Testis (tissue), 5 donors: ENCODE measurements at places on chromosomes 13 and 19. TPM values are rescaled to one million over a fixed set of nuclear protein-coding genes. Genes with fewer than 3 reads are reported as not detected.

GRCh38 chr13:112576191-112576590, 11.8 kb downstream of the TUBGCP3 start:
- no peak overlapping the region for H3K4me3 ChIP-seq
- H3K27ac ChIP-seq: no peak overlapping the region
- H3K4me1 ChIP-seq: no peaks in the 10 kb centered on the region
- DNase-seq: no peak
- no peaks in the 10 kb centered on the region for H3K27me3 ChIP-seq
- H3K36me3 ChIP-seq: no peaks in the 10 kb centered on the region

DNA sequence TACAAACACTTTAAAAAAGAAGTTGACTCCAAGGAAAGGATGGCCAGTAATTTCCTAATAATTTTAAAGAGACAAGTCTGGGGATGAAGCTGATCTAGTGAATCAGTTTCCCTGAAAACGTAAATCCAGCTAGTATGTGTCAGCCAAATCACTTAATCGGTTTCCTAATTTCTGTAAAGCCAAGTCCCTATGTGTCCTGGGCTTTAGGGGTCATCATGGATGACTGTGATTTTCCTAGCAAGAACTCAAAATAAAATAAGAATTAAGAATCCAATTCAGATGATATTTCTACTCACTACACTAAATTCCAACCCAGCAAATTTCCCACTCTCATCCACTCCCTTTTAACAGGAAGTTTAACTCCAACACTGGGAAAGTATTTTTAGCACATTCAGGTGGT, 35.9 kb downstream of the ELF1 start:
- H3K36me3 ChIP-seq: no peaks in the 10 kb centered on the region
- H3K27ac ChIP-seq: peak overlapping the region; percentile 92
- peaks cover 45% of the 10 kb centered on the region for H3K4me1 ChIP-seq
- H3K27me3 ChIP-seq: no peaks in the 10 kb centered on the region
- H3K4me3 ChIP-seq: no peak overlapping the region

DNA sequence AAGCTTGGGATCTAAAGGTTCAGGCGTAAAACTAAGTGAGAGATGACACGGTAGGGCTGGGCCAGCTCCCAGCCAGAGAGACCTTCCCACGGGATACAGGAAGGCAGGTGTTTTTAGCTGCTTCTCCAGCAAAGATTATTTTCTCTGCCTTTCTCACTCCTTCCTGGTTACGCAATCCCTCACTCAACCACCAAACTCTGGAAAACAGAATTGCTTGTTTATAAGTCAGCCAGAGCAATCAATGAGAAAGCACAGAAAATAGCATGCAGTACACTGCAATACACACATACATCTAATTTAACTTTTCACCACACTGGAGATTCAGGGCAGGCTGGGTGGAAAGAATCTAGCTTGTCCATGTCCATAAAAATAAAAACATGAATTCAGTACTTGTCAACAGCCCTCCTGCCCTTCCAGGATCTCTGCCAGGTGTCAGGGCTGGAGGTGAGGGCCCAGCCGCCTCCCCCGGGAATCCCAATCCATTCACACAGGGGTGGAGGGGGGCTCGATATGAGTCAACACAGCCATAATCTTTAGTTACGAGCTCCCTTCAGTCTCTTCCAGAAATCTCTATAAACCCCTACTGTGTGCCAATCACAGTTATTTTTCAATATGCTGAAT, 12.2 kb downstream of the RHPN2 start:
- no peaks in the 10 kb centered on the region for H3K27me3 ChIP-seq
- no peak overlapping the region for H3K27ac ChIP-seq
- no peak overlapping the region for H3K4me3 ChIP-seq
- H3K36me3 ChIP-seq: no peaks in the 10 kb centered on the region
- no peaks in the 10 kb centered on the region for H3K4me1 ChIP-seq

- no peak for DNase-seq
- no peaks in the 10 kb centered on the region for H3K36me3 ChIP-seq
- peak overlapping the region; percentile 97 for H3K27ac ChIP-seq
- H3K4me3 ChIP-seq: peak overlapping the region; percentile 81
- no peaks in the 10 kb centered on the region for H3K27me3 ChIP-seq
- peaks cover 30% of the 10 kb centered on the region for H3K4me1 ChIP-seq
These were observed 1.1 kb downstream of the DHRS12 start for GRCh38 chr13:51802631-51803418.

DNA sequence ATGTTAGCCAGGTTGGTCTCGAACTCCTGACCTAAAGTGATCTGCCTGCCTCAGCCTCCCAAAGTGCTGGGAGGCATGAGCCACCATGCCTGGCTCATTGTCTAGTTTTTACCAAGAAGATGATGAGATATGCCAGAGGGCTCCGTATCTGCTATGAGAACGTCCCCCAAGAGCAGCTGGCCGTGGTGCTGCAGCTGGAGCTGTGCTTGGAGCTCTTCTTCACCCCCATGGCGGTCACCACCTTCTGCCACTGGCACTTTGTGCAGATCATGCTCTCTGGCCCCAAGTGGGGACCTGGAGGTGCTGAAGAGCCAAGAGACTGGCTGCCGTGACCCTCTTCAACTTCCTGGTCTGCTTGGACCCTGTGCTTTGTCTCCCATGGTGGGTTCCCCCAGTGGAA, 36.8 kb downstream of the GPR42 start:
- DNase-seq: no peak
- no peak overlapping the region for H3K27ac ChIP-seq
- no peak overlapping the region for H3K4me3 ChIP-seq
- H3K4me1 ChIP-seq: no peaks in the 10 kb centered on the region
- H3K27me3 ChIP-seq: no peaks in the 10 kb centered on the region
- no peaks in the 10 kb centered on the region for H3K36me3 ChIP-seq

DNA sequence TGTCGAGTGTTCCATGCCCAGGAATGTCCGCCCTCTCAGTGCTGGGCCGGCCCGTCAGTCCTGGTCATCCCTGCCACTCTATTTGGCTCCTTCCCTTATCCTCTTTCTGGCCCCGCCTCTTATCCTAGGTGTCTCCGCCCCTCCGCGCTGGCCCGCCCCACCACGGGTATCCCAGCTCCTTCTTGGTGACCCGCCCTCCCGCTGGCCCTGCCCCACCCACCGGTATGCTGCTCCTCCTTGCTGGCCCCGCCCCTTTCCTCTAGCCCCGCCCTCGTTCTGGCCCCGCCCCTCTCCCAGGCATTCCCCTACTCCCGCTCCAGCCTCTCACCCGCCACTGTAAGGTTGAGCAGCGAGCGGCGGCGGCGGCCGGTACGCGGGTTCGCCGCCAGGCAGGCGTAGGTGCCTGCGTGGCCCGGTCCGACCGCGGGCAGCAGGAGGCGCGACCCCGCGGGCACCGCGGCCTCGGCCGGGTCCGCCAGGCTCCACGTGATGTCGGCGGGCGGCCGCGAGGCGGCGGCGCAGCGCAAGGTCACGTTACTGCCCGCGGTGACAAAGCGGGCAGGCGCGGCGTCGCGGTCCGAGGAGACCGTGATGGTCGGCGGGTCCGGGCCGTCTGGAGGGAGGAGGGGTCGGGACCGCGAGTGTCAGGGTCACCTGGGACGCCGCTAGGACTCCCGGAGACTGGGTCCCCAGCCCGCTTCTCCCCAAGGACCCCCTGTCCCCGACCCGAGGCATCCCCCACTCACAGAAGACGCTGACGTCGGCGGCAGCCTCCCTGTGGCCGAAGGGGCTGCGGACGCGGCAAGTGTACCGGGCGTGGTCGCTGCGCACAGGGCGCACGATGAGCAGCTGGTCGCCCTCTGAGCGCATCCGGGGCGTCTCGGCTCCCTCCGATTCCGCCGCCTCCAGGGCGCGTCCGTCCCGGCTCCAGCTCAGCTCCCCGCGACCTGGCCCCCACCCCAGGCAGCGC, 2.0 kb downstream of the VSIG10L start:
- no peaks in the 10 kb centered on the region for H3K36me3 ChIP-seq
- peak overlapping the region; percentile 80 for H3K27ac ChIP-seq
- H3K27me3 ChIP-seq: no peaks in the 10 kb centered on the region
- peak; percentile 100 for DNase-seq

GRCh38 chr13:110272651-110273050, 34.3 kb downstream of the COL4A1 start:
- no peak overlapping the region for H3K4me3 ChIP-seq
- no peaks in the 10 kb centered on the region for H3K36me3 ChIP-seq
- no peaks in the 10 kb centered on the region for H3K27me3 ChIP-seq
- DNase-seq: no peak

DNA sequence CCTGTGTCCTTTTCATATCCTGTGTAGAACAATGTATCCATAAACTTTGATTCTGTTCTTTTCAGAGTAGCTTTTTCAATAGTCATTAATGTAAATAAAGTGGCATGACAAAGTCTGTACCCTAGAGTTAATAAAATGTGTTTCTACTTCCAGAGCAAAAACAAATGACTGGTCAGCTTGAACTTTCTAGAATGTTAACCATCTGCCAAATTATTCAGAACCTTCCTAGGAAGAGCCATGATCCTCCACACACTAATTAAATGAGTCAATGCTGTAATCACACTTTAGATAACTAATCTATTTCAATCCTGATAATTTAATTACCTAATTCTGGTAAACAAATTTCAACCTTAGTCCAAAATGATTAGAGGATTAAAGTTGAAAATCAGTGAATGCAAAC, 73.2 kb downstream of the DIAPH3 start:
- no peak for DNase-seq
- H3K27ac ChIP-seq: no peak overlapping the region
- H3K4me1 ChIP-seq: no peaks in the 10 kb centered on the region
- no peaks in the 10 kb centered on the region for H3K36me3 ChIP-seq
- H3K27me3 ChIP-seq: no peaks in the 10 kb centered on the region

DNA sequence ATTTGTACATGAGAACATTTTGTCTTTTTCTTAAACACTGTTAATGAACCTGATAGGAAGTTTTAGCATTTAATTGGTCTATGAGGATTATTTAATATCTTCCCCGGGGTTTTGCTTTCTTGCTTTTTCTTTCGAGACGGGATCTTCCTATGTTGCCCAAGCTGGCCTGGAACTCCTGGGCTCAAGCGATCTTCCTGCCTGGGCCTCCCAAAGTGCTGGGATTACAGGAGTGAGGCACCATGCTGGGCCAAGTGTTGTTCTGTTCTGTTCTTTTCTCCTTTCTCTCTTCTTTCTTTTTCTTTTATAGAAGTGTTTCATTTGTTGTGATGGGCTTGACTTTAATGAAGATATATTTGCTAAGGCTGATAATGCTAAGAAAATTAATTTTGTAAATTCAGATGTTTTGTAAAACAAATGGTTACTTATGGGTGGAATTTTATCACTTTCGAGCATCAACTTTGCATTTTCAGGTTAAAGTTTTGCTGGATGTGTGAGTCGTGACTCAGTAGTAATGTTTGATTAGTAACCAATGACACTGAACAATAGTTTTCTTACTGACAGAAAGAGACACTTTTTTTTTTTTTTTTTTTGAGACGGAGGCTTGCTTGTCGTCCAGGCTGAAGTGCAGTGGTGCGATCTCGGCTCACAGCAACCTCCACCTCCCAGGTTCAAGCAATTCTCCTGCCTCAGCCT, 2.2 kb downstream of the PAN3 start:
- peak overlapping the region; percentile 100 for H3K4me3 ChIP-seq
- H3K4me1 ChIP-seq: peaks cover 23% of the 10 kb centered on the region
- peak overlapping the region; percentile 99 for H3K27ac ChIP-seq
- DNase-seq: no peak

DNA sequence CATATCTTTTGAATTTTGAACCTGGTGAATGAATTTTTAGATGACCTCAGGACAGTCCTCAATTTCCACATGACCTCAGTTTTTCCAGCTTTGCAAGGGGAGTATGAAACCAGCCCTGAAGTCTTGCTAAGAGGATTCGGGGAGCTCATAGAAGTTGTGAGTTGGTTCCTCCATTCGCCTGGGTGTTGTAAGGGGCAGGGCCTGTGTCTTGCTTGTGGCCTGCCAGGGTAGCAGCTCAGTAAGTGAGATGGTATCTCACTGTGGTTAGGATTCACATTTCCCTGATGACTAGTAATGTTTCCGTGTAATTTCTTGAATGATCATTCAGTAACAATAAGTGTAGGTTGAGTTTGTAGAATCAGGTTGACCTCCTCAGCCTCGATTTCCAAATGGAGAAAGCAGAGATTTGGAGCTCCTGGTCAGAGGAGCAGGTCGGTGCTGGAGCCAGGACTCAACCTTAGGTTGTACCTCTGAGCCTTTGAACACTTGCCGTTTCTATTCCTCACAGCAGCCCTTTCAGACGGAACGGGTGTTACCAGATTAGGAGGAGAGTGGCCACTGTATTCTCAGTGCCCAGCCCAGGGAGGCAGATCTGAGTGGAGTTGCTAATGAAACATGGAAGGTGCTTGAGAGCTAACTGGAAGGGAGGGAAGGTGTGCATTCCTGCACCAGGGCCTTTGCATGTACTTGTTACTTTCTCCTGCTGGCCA, 14.6 kb downstream of the NACC1 start:
- no peak for DNase-seq
- H3K4me3 ChIP-seq: no peak overlapping the region
- H3K27ac ChIP-seq: no peak overlapping the region
- H3K27me3 ChIP-seq: no peaks in the 10 kb centered on the region
- H3K4me1 ChIP-seq: no peaks in the 10 kb centered on the region

DNA sequence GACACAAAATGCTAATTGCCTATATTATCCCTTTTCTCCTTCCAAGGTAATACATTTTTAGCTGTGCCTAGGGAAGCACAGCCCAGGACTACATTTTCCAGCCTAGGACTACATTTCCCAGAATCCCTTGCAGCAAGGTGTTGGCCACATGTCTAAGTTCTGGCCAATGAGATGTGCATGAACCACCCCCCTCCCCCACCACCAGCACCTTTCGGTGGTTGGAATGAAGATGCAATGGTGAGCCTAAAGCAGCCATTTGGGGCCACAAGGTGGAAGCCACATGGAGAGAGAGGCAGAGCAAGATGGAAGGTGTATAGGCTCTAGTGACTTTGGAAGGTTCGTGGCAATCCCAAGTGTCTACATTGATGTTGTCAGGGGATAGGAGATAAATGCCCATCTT, 16.2 kb downstream of the UNC13A start:
- no peaks in the 10 kb centered on the region for H3K36me3 ChIP-seq
- H3K27me3 ChIP-seq: no peaks in the 10 kb centered on the region
- H3K27ac ChIP-seq: no peak overlapping the region
- peak; percentile 62 for DNase-seq
- H3K4me3 ChIP-seq: no peak overlapping the region
- H3K4me1 ChIP-seq: no peaks in the 10 kb centered on the region

- no peaks in the 10 kb centered on the region for H3K4me1 ChIP-seq
- no peaks in the 10 kb centered on the region for H3K27me3 ChIP-seq
- no peaks in the 10 kb centered on the region for H3K36me3 ChIP-seq
- DNase-seq: no peak
These were observed 9.7 kb upstream of the ARHGAP45 start for GRCh38 chr19:1057176-1057855.

GRCh38 chr19:14004619-14005348, 1.3 kb downstream of the RFX1 start:
- H3K27me3 ChIP-seq: no peaks in the 10 kb centered on the region
- H3K27ac ChIP-seq: peak overlapping the region; percentile 94
- peak; percentile 73 for DNase-seq
- H3K4me3 ChIP-seq: peak overlapping the region; percentile 99
- no peaks in the 10 kb centered on the region for H3K36me3 ChIP-seq

LGALS7 gene
- not detected for total RNA-seq

SYT5 gene
- total RNA-seq: 5.0 TPM

XAB2 gene
- total RNA-seq: 128 TPM

DAND5 gene
- 1.4 TPM for total RNA-seq

TMEM59L gene
- 7.0 TPM for total RNA-seq
